AG08395 (cell line): ENCODE measurements at places on chromosomes 16 and 17.

DNA sequence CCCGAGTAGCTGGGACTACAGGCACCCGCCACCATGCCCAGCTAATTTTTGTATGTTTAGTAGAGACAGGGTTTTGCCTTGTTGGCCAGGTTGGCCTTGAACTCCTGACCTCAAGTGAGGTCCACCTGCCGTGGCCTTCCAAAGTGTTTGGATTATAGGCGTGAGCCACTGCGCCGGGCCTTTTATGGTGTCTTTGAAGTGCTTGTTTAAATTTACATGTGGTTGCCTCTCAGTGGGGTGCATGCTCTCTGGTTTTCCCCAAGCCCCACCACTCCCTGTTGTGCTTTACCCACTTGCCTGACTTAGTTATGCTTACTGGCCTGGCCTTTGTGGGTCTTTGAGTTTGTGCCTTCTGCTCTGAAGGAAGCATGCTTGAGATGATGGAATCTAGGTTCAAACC is 132.0 kb downstream of the PRKCB start:
- DNase-seq = no peak

GRCh38 chr17:64617125-64617780 is 44.9 kb downstream of the SMURF2 start:
- no peak for DNase-seq

DNA sequence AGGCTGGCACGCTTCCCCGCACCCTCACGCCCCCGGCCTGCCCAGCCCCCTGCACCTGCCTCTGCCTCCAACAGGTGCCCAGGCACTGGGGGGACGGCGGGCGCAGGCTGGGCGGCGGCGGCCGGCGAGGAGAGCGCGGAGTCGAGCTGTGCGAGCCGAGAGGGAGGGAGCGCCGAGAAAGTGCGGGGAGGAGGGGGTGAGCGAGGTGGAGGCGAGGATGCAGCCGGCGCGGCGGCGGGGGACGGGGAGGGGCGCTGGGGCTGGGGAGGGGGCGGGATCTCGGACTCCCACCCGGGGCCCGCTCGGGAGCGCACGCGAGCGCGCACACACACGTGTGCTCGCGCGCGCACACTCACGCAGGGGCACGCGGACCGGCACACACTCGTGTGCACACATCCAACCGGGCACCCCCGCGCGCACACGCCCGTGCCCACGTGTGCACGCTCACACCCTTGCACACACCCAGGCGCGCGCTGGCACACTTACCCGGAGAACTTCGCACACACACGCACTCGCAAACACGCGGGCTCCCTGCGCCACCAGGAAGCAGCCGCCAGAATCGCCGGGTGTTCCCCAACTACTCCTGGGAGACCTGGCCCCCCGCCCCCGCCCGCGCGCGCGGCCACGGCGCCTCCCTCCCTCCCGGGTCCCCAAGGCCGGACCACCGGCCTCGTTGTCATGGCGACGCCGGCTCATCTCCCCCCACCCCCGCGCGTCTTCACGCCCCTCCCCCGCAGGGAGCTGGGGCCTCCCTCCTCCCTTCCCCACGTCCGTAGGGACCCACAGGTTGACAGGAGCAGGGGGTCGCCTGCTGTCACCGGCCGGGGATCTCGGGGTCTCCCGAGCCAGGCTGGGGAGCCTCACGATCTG is at the start of gene DOC2A:
Gene DOC2A, minus strand, starts transcription at position 184 of the 870 bp plus-strand sequence. CDS start 805 bp downstream, outside the sequence.
- no peak for DNase-seq

GRCh38 chr16:59859676-59860402 is 1125.7 kb upstream of the GOT2 start:
- DNase-seq = peak; percentile 7

DNA sequence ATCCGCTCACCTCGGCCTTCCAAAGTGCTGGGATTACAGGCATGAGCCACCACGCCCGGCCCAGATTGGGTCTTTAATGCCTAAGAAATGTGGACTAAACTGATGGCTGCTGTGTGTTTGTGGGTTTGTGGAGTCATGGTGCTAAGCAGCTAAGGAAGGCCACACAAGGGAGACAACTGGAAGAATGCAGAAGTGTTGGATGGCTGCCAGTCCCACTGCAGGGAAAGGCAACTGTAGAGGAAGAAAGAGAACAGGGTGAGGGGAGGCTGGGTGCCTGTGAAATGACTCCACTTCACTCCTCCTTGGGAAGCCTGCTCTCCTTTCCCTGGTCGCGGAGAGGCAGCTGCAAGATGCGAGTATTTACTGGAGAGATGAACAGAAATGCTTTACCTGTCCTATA is 23.5 kb upstream of the SIAH1 start:
- DNase-seq = peak; percentile 53

- no peak for DNase-seq
These were observed 46.1 kb upstream of the DNAJA2 start for GRCh38 chr16:47019568-47019967.

- no peak for DNase-seq
These were observed 45.9 kb upstream of the GNAO1 start for GRCh38 chr16:56145369-56145768.

- DNase-seq = no peak
These were observed 541.4 kb downstream of the WWOX start for GRCh38 chr16:78640886-78641285.

DNA sequence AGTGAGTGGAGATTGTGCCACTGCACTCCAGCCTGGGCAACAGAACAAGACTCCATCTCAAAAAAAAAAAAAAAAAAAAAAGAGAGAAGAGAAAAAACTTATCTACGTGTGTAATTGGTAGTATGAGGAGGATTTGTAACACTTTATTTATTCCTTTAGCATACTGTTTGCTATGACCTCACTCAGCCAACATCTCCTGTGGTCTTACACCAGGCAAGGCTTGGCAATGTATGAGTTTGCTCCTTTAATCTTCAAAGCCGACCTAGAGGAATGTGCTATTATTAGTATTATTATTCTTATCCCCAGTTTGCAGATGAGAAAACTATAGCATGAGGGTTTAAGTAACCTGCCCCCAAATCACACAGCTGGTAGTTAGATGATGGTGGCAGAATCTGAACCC is 35.8 kb upstream of the HAPSTR1 start:
- peak; percentile 31 for DNase-seq

GRCh38 chr17:27793168-27793905 is 7.0 kb downstream of the NOS2 start:
- DNase-seq = peak; percentile 14

DNA sequence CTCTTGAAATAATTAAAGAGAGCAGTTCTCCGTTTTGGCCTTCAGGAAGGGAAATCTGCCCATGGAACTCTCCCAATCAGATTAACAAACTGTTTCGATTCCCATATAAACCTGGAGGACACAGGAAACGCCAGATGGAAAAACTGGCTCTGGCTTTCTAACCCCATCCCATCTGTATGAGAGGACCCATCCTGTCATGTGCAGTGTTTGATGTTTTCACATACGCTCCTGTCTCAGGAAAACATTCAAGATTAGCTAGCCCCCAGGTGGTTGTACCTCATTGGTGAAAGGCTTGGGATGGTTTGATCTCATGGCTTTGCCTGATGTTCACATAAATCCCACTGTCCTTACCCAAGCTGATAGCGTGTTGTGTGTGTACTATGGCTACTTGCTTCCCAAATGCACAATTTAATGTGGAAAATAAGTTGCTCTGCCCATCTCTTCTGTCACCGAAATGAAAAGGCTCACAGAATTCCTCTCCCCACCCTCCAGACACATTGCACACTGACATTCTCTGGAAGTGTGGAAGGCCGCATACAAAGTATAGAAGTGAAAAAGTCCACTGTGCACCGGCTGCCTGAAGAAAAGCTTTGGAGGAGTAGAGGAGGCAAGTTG is 18.2 kb upstream of the ERN1 start:
- DNase-seq = no peak

DNA sequence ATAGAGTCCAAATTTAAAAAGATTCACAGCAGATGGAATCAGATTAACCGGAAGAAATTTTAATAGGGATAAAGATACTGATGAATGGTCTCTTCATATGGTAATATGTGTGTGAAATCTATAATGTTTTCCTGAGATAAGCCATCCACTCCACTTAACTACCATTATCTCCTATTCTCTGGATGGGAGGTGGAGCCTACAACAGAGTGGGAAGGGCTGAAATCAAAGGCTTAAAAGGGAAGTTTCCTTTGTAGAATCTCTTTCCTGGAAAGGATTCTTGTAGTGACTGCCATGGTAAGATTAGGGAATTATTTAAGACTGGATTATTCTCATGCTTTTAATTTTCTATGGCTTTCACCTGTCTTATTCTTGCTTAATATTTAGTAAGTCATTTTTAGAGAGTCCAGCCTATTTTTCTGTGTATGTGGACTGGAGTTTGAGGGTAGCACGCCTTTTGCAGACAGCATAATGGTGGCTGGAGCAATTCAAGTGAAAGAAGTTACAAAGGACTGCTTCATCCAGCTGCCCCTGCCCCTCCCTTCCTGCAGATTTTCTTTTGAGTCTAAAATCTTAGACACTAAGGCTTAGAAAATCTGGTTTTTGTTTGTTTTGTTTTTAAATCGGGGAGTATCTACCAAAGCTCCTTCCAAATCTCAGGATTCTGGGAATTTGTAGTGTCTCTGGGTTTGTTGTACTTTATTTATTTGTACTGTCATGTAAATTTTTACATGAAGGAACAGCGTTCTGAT is 26.5 kb downstream of the KAT7 start:
- DNase-seq = no peak

- DNase-seq = peak; percentile 70
These were observed 863 bp downstream of the ADCY9 start for GRCh38 chr16:4115209-4115948.

DNA sequence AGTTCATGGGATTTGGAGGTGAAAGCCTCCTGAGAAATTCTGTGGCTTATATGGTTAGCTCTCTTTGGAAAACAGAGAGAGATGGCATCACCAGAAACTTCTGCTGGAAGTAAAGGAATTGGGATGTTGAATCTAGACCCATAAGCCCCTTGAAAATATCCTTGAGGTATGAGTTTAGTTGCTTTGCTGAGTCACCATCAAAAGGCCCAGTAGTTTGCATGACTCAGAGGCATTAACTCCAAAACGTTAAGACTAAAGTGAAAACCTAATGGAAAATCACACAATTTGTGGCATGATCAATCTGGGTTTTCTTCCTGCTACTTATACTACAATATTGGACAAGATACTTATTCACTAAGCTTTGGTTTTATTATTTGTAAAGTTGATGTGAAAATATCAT is 349.2 kb upstream of the SALL1 start:
- DNase-seq = peak; percentile 56

DNA sequence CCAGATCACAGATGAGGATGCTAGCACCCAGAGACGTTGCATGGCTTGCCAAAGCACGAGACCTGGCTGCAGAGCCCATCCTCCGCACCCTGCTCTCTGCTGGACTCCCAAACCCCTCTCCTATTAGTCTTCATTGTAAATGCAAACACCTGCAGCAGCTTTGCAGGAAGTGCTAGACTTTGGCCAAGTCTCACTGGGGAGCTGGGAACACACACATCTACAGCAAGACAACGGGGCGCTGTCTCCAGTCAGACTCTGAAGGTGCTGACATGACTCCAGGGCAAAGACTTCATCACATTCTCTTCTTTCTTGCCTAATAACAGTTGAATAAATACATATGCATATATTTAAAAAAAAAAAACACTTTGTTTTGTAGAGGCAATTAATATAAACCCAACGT is 43.8 kb downstream of the CYTH1 start:
- DNase-seq = no peak
